ENCODE measurements at places on chromosomes 11 and 22.

DNA sequence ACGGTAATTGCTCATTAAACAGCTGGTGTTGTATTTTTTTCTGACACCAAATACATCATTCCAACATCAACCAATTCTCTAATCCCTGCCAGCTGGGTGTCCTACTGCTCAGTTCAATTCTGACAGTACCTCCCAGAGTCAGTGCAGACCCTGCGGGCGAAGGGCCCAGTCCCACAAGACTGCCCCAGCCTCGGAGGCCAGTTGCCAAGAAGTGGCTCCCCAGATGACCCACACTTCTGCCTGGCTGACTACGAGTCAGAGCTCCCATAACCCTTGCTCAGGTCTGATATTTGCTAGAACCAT lies 147.2 kb downstream of the CTTN start:
- DNase-seq = no peak

GRCh38 chr11:20045098-20045688 lies 115.1 kb downstream of the DBX1 start:
- DNase-seq = no peak

- DNase-seq = no peak
Measured at GRCh38 chr11:11401960-11402535, 49.0 kb upstream of the CSNK2A3 start.

DNA sequence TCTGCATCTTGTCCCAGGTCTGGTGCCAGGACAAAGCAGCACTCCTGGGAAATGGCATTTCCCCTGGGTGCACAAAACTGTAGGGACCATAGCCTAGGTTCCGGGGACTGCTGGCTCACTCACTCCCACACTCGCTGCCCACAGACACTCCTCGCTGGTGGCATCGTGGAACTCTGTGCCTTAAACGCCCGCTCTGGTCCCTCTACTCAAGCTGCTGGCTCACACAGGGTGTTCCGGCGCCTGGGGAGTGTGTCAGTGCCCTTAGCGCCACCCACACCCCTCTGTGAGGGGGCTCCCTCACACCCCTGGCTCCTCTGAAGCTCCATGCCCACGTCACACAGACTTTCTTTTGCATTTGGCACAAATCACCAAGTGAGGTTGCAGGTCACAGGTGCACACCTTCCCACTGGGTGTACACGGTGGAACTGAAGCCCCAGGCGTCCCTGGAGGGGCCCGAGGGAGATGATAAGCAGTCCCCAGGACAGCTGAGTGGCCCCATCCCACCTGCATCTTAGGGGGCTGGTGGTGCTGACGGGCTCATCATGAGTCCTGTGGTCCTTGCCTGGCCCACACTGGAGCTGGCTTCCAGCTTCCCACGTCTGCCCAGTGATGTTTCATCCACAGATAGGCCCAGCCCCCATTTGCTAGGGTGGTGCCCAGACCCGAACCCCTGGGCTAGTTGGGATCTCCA lies 23.2 kb upstream of the DGCR8 start:
- DNase-seq = no peak

DNA sequence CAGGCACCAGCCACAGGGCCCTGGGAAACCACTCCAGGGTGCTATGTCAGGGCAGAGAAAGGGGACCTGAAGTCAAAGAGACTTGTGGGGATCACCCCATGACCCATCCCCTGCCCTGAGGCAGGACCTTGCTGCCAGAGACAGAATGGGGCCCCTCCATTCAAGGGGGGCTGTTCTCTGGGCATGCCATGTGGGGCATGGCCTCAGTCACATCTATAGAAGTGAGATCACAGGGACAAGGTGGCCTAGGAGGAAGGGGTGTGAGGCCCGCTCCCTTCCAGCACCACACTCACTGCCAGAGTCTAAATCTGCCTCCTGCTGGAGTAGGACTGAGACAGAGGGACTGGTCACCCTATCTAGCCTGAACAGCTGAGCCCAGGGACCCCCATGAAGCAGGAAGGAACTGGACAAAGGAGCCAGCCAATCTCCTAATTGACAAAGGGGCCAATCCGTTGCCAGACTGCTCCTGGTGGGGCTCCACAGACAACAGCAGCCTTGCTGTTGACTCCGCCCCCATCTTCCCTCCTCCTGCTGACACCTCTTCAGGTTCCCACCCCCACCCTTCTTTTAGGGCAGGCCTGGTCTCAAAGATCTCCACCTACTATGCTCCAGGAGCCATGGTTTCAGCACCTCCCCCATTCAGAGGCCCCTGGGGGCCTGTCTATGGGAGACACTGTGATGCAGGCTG lies 26.0 kb downstream of the NEAT1 start:
- no peak for DNase-seq

- no peak for DNase-seq
Measured at GRCh38 chr11:104614117-104614680, 284.1 kb downstream of the CASP12 start.

DNA sequence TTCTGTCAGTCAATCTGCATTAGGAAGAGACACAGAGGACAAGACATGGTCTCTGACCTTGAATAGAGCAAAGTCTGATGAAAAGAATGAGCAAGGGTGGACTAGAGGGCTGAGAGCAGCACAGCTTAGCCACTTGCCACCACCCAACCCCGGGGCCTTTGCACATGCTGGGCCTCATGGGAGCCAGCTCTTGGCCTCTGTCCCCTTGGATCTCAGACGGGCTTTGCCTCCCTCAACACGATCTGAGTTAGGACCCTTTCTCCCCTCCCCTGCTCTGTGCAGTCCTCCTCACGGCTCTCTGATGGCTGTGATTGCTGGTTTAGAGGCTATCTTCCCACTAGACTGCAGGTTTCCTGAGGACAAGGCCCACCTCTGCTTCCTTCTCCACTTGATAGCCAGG lies 131.6 kb upstream of the B3GAT1 start:
- no peak for DNase-seq

DNA sequence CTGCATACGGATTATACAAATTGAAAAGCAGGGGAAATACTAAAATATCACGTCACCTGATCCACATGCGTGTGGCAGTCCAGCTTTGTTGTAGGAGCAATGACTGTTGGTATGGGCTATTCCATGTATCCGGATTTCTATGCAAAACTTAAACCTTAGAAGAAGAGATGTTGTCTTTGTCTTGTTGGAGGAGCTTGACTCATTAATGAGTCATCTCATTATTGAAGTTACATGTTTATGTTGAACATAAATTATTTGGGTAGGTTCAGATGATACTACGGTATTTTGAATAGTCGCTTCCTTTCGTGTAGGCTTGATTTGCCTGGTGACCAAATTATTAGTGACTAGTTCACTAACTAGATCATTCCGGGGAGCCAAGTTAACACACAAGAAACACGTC lies 806 bp upstream of the SAAL1 start:
- no peak for DNase-seq

DNA sequence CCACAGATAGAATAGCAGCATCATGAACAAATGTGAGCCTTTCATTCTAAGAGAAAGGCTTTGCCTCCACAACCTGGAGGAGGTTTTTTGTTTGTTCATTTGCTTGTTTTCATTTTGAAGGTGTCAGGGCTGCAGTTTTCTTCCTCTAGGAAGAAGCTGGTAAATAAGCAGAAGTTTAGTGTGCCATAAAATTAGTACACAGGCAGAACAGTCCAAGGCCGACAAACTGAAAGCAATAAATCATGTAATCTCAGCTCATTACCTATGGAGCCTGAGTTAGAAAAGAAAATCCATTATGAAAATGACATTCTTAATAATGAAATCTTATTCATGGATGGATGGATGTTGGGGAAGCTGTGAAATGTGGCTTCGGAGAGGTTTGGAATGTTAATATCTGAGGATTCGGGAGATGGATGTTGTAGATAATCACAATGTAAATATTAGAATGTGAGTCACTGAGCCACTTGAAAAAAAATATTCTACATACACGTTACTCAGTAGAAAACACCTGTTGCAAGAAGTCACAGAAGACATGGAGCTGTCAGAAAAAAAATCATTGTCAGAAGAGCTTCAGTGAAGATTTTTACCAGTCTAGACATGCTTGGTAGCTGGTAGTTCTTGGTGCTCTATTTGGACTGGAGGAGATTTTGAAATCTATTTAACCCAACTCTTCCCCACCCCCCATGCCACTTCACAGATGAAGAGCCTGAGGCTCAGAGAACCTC lies 15.0 kb upstream of the ZDHHC13 start:
- no peak for DNase-seq

GRCh38 chr11:111541254-111542061 lies 938 bp downstream of the LAYN start:
- peak; percentile 84 for DNase-seq

- DNase-seq = no peak
Measured at GRCh38 chr11:122731500-122731913, 76.0 kb downstream of the UBASH3B start.

GRCh38 chr11:110479108-110480101 lies 49.7 kb downstream of the FDX1 start:
- no peak for DNase-seq

DNA sequence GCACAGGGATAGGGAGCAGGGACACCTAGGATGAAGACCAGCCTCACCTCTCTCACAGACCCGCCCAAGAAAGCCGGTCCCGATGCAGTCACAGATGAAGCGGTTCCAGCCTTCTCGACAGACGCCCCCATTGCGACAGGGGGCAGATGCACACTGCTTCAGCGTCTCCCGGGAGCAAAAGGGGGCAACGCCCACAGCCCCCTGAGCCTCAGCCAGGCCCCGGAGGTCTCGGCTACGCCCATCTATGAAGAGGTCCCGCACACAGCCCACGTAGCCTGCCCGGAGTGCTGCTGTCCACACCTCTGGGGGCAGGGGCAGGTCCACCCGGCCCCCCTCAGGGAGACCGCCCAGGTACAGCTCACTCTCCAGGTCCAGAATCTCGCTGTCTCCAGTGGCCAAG lies 62.3 kb downstream of the NRXN2 start:
- DNase-seq = no peak

- DNase-seq = no peak
Measured at GRCh38 chr22:38083931-38084631, at the start of gene SLC16A8. SLC16A8 (minus strand) TSS chr22:38084184; CDS start chr22:38082873, 1,311 bp downstream.

DNA sequence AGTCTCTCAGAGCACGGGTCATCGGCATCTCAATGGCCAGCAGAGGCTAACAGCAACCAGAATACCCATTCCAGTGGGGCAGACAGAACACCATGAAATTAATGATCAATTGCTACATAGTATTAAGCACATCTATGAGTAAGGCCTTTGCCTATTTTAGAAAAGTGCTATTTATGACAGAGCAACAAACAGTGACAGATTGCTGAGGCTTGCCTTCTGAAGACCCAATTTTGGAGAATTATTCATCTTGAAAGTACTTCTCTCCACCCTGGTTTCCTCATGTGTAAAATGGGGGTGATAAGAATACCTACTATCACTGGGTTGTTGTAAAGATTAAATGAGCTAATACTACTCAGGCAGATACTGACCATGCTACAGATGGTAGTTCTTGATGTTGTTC lies 232.7 kb downstream of the TENM4 start:
- DNase-seq = no peak

GRCh38 chr11:104319396-104319795 lies 155.4 kb upstream of the PDGFD start:
- no peak for DNase-seq

GRCh38 chr11:91421641-91422040 lies 803.0 kb upstream of the FAT3 start:
- DNase-seq = no peak

DNA sequence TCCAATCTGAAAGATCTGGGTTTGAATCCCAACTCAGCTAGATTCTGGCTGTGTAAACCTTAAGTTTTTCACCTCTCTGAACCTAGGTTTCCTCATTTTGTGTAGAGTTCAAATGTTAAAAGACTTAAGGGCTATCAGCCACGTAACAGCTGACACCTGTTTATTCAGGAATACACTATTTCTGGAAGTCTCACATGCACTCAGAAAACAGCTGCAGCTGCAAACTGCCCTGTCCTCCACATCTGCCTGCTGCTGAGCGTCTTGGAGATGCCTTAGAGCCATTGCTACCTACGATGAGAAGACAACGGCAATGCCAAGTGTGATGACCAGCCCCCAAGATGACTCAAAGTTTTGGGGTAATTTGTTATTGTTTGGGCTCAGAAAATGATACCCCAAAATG lies 6.7 kb upstream of the TRIM44 start:
- no peak for DNase-seq

DNA sequence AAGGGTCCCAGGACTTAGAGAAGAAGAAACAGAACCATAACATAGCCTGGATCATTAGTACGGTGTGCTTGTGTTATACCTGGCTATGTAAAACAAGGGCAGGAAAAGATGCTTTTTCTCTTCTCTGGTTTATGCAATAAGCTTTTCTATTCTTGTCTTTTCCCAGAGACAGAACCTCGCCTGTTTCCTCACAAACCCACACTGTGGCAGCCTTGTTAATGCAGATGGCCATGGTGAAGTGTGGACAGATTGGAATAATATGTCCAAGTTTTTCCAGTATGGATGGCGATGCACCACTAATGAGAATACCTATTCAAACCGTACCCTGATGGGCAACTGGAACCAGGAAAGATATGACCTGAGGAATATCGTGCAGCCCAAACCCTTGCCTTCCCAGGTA lies 2.9 kb downstream of the CFAP68 start:
- DNase-seq = no peak

- DNase-seq = no peak
Measured at GRCh38 chr22:20545681-20546521, 38.5 kb downstream of the MED15 start.

DNA sequence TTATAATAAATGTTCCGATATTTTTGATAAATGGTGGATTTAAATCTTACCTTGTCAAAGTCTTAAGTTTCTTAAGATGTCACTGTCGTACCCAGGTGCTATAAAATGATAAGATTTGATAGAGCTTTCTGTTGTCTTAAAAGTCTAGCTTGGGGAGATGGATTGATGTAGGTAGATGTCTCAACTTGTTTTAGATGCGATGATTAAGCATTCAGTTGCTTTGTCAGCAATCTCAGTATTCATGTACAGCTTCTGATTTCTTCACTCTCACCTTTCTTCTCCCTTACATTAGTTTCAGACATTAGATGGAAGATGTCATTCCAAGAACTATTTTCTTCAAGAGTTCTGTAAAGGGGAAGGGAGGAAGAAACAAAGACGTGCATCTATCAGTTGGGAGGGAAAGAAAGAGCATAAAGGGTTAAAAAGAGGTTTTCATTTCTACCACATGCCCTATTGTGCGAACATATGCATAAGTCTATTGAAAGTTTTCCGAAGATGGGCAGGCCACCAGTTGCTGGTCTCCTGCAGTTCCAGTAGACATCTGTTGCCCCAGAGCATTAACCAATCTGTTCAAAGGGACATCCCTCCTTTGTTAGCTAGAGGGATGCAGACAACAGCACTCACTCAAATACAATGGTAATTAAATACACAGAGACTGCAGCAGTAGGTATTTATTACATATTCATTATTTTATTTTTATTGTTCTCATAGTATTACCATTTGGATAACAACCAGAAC lies 38.4 kb downstream of the ZC3H12C start:
- no peak for DNase-seq

GRCh38 chr11:74471668-74472429 lies 4.5 kb upstream of the KCNE3 start:
- DNase-seq = no peak
